ENCODE measurements at places on chromosomes 4 and X.

GRCh38 chr4:141046255-141046654 is 87.0 kb downstream of the RNF150 start:
- no peak for DNase-seq

DNA sequence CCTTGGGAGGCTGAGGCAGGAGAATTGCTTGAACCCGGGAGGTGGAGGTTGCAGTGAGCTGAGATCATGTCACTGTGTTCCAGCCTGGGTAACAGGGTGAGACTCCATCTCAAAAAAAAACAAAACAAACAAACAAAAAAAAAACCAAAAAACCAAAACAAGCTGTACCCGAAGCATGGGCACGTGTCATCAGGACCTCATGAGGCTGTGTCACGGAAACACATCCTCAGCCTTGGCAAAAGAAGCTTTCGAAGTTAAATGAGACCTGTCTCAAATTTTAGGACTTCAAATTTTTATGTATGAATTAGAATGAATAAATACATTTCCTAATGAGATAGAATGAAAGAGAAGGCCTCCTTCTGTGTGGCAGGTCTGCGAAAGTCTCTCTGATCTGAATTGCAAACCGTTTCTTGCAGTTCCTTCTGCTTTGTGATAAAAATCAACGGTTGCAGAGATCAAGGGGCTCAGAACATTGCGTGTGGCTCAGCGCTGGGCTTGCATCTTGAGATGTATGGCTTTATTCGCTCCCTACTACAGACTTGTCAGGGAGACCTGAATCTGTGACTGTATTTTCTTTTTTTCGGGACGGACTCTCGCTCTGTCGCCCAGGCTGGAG is 19.5 kb upstream of the CRLF2 start:
- DNase-seq = no peak

DNA sequence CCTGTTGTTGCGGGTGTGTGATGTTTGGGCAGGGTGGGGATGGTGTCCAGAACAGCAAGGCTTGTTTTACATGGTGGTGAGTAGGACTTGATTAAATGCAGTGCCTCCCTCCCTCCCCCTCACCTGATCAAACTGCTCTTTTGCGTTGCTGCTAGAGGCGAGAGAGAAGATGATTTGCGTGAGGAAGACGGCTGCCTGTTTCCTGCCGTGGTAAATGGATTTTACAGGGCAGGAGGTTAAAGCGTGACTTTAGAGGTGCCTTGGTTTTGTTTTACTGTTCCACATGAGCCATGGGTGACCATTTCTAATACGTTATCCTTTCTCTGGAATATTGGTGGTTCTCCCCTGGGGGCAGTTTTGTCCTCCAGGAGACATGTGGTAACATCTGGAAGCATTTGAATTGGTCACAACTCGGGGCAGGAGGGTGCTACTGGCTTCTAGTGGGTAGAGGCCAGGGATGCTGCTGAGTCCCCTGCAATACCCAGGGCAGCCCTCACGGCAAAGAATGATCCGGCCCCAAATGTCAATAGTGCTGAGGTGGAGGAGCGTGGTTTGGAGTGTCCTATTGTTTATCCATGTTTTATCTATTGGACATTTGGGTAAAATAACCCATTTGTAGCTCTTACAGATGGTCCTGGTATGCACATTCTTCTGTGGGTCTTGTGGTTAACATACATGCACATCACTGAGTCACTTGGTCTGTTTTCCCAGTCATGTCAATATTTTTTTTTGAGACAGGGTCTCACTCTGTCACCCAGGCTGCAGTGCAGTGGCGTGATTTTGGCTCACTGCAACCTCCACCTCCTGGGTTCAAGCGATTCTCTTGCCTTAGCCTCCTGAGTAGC is 73.7 kb downstream of the SHROOM2 start:
- no peak for DNase-seq

- DNase-seq = no peak
These were observed 29.2 kb upstream of the CCNI start for GRCh38 chr4:77104791-77105540.

DNA sequence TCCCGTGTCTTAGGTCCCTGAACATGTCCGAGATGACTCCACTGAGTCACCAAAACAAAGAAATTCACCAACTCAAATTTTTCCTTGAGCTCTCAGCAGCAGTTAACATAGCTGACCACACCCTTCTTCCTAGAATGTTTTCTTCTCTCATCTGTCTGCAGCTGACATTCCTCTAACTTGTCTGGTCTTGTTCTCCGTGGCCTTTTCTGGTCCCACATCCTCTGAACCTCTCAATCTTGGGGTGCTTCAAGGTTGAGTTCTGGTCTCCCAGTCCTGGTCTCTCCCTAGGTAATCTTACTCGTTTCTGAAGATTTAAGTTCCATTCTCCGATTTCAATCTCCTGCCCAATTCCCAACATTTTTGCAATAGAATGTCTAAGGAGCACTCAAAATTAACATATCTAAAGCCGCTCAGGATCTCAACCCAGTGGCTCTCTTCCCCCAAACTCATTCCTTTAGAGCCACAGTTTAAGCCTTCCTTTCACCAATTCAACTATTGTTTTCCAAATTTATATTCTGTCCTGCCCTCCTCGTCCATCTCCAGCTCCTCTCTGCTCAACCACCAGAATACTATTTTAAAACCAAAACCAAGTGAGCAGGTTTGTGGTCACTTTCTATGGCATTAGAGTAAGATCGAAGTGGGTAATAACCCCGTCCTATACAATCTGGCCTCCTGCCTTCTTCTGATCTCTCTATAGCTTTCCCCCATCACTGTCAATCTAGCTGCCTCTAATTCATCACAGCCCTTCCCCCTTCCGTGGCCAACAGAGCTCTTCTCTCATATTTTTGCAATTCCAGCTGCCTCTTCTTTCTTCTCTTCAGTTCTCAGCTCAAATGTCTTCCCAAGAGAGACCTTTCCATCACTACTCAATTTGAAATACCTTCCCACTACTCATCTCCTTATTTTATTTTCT is 1.2 kb downstream of the TRIML2 start:
- no peak for DNase-seq

GRCh38 chr4:22780317-22780716 is 87.6 kb downstream of the GBA3 start:
- DNase-seq = no peak

- DNase-seq = no peak
These were observed 697.8 kb upstream of the HS3ST1 start for GRCh38 chr4:12126474-12126873.

- no peak for DNase-seq
These were observed 9.6 kb upstream of the PPP3CA start for GRCh38 chr4:101356928-101357327.

DNA sequence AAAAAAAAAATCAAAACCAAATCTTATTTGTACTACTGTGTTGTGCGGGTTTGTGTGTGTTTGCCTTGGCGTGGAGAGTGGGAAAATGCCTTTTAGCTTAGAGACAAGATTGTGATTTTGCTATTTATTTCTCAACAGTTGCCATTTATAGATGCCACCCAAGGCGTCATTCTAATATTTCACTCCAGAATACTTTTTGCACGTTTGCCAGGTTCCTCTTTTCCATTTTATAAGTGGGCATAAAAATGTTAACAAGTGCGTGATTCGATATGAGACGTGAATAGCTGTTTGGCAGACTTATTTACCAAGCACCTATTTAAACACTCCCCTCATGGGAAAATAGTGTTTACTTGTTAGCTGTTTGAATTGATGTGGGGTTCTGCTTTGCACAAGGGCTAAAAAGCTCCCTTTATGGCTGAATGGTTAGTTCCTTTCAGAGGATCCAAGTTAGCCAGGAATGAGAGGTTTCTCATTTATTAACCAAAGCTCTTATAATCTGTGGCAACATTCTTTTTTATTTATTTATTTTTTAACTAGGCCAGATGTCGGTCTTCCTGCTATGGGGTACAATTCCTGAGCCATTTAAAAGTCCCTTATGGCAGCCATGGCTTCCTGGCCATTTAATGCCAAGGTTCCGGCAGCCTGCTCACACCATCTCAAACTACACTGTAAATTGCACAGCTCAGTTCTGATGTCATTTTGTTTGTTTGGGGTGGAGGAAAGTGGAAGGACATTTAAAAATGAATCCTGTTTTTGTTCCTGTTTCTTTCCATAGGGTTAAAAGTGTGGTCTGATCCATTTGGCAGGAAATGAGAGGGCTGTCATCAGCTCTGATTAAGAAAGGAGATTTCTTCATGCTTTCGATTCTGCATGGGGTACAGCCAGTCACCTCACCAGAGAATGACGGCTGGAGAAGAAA is 14.6 kb downstream of the SMIM20 start:
- no peak for DNase-seq

DNA sequence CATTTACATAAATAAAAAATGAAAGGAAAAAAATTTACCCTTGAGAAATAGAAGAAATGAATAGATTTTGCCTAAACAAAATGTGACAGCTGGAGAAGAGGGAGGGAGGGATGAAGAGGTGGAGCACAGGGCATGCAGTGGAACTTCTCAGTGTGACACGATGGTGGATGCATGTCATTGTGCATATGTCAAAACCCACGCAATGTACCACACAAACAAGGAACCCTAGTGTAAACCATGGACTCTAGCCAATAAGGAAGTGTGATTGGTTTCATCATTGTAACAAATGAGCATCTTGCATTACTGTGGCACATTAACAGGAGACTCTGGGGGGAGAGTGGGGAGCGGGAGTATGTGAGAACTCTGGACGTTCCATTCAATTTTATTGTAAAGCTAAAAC is 58.6 kb downstream of the GATB start:
- DNase-seq = no peak

DNA sequence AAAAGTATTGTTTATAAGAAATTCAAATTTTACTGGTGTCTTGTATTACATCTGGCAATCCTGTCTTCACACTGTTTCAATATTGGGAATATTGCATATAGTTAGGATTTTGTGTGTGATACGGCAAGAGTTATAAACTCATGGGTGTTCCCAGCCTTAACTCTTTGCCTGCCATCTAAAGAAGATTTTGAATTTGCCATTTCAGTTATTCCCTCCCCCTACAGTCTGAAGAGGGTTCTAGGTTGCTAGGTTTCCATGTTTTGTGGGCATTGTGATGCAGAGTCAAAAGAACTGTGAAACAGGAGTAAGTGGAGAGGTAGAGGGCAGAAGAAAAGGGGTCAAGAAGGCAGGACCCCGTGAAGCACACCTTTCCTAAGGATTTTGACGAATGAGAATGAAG is at the start of gene CPXCR1:
TSS of gene CPXCR1 (plus strand) at position 301 of the 400 bp plus-strand sequence. CDS start 6,190 bp downstream, outside the sequence.
- no peak for DNase-seq

DNA sequence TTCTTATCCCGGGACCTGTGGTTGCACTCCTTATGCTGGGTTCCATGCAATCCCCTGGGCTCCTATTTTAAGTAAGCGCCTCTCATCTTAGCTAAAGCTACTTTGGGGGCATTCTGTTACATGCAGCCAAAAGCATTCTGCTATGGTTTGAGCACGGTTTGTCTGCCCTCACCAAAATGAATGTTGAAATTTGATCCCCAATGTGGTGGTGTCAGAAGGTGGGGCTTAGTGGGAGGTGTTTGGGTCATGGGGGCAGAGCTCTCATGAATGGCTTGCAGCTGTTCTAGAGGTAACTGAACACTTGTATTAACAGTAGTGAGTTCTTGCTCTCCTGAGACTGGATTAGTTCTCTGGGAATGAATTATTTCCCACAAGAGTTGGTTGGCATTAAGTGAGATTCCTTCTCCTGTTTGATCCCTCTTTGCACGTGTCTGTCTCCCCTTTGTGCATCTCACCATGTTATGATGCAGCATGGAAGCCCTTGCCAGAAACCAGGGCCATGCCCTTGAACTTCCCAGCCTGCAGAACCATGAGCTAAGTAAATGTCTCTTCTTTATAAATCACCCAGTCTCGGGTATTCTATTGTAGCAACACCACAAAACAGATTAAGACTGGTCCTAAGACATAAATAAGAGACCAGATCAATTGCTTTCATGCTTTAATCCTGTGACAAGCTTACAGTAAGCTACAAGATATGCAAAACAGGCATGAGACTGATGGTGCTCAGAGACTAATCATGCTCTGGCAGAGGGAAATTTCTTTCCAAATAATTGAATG is 141.8 kb downstream of the TSPAN5 start:
- no peak for DNase-seq

GRCh38 chr4:88696630-88697029 is 999 bp downstream of the NAP1L5 start:
- DNase-seq = no peak

- no peak for DNase-seq
These were observed 139.2 kb downstream of the PCDH18 start for GRCh38 chr4:137393044-137393443.

DNA sequence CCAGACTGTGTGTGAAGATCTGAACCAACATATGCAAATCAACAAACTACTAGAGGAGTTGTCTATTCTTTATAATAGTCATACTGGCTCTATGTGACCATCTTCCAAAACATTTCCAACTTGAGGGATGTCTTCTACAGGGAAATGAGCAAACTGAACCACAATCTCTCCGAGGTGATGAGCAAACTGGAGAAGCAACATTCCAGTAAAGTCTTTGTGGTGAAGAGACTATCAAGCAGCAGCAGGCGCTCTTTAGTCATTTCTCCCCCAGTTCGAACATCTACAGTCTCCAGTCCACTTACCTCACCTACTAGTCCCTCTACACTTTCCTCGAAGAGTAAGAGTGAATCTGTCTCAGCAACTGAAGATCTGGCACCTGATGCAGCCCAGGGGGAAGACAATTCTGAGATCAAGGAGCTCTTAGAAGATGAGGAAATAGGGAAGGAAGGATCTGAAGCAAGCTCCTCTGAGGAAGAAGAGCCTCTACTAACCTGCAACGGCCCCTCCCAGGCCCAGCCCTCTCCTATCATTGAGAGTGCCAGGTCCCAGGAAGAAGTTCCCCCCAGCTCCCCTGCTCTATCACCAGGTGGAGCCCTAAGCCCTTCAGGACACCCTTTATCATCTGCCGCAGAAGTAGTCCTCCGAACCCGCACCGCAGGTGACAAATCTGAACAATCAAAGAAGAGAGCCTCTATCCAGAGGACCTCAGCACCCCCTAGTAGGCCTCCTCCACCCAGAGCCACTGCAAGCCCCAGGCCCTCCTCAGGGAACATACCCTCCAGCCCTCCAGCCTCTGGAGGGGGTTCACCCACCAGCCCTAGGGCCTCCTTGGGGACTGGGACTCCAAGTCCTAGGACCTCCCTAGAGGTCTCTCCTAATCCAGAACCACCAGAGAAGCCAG is 98.1 kb downstream of the HNRNPD start:
- DNase-seq = no peak

GRCh38 chr4:66223068-66223703 is 552.9 kb upstream of the EPHA5 start:
- DNase-seq = no peak

GRCh38 chr4:2489841-2490552 is 21.1 kb downstream of the RNF4 start:
- DNase-seq = no peak

GRCh38 chr4:8324640-8325239 is 55.2 kb downstream of the HTRA3 start:
- DNase-seq = no peak

DNA sequence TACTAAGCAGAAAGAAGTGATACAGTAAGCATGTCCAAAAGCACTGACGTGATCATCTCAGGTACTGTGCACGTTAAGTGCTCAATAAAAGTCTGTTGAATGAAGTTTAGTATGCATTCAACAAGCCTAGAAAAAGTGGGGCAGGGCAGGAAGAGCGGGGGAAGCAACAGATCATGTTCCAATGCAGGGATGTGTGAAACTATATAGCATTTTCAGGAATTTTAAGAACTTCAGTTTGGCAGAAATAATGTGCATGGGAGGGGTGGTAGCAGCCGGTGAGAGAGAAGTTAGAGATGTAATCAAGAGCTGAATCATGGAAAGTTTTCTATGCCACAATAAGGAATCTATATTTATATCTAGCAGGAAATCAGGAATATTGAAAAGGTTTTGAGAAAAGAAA is 19.2 kb upstream of the CCNA2 start:
- DNase-seq = no peak

GRCh38 chrX:28889591-28890090 is 302.4 kb downstream of the IL1RAPL1 start:
- DNase-seq = no peak

Data from stimulated activated CD8-positive, alpha-beta memory T cell treated with anti-CD3 and anti-CD28 coated beads, Interleukin-15, amount 100 ng/mL, for 4 hours (primary cell).